Left forelimb (tissue), 1 donor: ENCODE measurements at places on chromosomes 1 and 21.
A peak's percentile ranks its signal among the peaks of the same experiment; 100 is the strongest.

DNA sequence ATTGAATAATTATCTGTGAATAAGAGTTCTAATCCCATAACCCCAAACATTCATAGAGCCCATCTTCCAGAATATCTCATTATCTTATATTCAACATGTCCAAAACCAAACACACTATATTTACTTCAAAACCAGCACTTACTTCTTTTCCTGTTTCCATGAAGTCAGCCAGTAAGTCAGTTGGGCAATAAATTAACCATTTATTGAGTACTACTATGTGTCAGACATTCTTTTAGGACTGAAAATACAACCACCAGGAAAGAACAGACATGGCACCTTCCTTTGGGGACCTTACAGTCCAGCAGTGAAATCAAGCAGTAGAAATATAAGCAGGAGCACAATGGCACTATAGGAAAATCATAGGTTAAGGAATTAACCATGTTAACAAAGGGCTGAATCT, 8.8 kb downstream of the AK5 start:
- DNase-seq = no peak

- DNase-seq = peak; percentile 40
These were observed 43.0 kb downstream of the TRIM11 start for GRCh38 chr1:228363686-228364067.

- no peak for DNase-seq
These were observed 165.0 kb downstream of the TRIM33 start for GRCh38 chr1:114345930-114346479.

DNA sequence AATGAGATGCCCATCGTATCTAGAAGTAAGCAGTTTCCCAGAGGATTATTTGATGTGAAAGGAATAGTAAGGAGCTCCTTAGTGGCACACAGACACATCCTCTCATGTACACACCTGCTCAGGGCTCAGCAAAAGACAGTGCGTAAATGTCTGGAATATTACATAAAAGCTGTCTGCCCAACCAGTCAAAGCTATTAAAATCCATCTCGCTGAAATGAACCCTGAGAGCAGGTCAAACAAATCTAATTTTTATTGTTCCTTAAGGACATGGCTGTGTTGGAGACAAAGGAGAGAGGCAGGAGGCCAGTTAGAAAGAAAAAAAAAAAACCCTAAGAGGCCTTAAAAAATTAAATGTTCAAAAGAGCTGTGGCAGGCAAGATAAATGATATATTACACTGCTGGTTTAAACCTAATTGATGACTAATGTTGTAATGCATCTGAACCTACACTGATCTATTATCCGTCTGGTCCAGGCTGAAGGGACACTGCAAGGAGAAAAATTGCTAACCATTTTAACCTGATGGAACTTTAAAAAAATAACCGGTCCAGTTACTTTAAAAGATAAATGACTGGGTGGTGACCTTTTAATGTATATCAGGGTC, 58.5 kb upstream of the FGGY start:
- no peak for DNase-seq

GRCh38 chr1:230186003-230186863, 119.2 kb downstream of the GALNT2 start:
- no peak for DNase-seq

GRCh38 chr1:206463137-206463536, 7.1 kb upstream of the IKBKE start:
- DNase-seq = no peak

GRCh38 chr1:24437631-24438396, 22.2 kb downstream of the NIPAL3 start:
- no peak for DNase-seq

DNA sequence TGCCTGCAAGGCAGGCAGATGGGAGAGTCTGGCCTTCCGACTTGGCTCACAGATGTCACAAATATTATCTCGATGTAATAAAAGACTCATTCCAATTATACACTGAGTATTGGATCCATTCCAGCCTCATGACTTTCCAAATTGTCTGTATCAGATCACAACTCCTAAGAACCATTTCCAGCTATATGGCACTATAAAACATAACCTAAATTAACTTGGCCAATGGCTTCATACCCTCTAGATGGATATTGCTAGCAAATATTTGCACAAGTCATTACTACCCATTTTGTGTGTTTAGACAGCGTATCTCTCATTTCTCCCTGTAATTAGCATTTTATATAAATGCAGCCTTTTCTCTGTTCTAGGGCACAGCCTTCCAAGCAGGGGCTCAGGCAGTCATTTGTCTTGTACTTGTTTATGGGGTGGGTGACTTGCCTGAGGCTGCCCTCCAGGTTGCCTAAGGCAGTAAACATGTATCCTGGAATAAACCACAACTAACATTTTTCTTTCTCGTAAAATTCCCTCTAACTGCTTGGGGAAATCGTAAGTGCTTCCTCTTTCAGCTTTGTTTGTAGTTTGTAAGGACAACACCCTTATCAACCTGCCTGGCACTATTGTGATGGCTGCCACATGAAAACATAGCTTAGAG, 70.6 kb upstream of the KCNJ6 start:
- DNase-seq = no peak

GRCh38 chr1:155003227-155003765, 694 bp downstream of the ZBTB7B start:
- peak; percentile 71 for DNase-seq

DNA sequence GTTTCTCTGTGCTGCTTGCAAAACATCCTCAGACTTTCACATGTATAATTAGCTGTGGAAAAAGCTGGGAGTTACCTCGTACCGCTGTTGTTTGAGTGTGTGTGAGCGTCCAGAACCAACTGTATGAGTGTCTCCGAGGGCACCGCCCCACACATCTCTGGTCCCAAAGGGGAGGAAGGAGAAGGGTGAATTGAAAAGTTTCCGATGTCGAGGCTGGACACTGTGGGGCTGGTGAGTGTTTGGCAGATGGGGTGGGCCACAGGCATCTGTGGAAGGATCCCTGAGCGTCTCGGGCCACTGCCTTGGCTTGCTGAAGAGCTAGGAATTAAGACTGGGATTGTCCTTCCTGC, 1.2 kb downstream of the ATP2B4 start:
- no peak for DNase-seq

DNA sequence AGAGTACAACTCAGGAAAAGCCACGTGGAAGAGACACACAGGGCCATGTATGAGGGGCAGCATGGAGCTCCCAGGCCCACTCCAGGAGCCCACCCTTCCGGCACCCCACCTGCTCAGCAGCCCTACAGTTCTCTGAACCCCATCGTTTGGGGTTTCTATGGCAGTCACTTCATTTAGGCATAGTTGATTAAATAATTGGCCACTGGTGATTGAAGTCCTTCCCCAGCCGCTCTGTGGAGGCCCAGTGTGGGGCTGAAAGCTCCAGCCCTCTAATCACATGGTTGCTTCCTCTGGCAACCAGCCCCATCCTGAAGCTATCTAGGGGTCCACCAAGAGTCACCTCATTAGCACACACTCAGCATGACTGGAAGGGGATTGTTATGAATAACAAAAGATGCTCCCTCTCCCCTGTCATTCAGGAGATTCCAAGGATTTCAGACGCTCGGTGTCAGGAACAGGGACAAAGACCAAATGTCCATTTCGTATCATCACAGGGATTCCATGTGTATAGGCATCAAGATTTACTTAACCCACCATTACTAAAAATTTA, 12.2 kb upstream of the S100A7A start:
- no peak for DNase-seq

DNA sequence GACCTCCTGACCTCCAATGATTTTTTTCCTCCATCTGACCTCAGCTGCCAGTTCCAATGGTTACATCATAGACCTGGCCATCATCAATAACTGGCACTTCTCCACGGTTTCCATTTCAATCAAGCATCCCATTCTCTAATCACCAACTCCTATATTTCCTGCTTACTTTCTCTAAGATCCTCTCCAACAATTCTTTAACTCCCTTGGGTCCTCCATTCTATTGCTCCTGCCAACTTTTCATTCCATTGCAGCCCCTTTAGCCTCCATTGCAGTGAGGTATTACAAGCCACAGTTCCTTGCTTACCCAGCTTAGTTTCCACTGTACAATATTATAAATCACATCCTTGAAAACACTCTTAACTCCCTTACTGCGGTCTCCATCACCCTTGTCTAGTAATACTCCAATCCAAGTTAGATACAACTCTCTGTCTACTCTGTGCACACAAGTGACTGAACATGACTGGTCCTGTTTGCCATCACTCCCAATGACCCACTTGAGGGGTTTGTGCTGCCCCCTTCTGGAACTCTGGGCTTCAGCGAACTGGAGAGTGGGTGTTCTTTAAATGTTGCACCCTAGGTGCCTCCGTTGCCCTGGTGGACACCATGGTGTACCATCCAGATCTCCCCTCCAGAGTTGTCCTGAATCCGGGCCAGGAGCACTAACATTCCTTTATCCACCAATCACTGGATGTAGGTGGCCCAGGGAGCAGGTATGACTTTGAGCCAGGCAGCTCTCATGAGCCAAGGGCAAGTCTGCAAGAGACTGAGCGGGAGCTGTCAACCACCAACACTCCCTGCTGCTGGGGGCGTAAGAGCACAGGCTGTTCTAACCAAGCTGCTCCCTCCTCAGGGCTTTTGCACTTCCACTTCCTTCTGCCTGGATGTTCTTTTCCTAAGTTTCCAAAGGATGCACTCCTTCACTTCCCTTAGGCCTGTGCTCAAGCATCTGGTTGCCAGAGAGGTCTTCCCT, 3.7 kb upstream of the FNDC7 start:
- DNase-seq = no peak

GRCh38 chr1:245995474-245995873, 511.6 kb downstream of the SMYD3 start:
- no peak for DNase-seq

DNA sequence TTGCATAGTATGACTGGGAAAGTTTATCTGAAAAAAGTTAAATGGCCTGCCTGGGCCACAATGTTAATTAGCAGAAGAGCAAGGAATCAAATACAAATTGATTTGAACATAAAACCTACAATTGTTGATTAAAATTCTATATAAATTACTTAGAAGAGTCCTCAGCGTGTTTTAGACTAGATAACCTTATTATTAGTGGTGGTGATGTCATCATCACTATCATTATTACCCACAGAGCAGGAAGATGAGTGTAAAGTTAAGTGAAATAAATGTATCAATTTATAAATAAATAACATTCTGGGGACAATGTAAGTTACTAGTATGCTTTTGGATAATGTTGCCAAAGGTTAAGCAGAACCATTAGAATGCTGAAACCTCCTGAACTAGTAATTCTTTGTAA, 46.1 kb downstream of the RBM11 start:
- no peak for DNase-seq

GRCh38 chr1:30185809-30186208, 537.6 kb downstream of the MATN1 start:
- no peak for DNase-seq

DNA sequence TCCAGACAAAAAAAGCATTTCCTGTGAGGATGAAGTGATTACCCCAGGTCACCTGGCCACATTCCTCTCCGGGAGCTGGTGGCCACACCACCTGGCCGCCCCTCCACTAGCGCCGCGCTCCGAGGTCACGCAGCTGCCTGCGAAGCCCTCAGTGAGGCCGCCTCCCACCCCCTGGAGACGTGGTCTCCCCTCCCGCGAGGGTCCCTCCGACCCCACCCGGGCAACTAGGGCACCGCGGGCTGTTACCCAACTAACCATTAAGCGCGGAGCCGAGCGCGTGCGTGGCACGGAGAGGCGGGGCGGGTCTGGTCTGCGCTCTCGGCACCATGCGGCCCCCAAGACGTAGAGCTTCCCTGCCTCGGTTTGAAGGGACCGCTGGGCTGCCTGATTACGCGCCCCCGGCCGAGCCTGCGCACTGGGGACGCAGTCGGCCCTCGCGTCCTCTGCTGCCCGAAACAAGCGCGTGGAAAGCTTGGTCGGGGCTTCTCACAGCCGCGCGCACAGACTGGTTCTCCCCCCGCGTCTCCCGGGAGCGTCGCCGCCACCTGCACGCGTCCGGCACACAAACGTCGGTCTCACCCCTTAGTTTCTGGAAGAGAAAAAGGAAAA, 106.5 kb downstream of the SLC16A1 start:
- peak; percentile 74 for DNase-seq

DNA sequence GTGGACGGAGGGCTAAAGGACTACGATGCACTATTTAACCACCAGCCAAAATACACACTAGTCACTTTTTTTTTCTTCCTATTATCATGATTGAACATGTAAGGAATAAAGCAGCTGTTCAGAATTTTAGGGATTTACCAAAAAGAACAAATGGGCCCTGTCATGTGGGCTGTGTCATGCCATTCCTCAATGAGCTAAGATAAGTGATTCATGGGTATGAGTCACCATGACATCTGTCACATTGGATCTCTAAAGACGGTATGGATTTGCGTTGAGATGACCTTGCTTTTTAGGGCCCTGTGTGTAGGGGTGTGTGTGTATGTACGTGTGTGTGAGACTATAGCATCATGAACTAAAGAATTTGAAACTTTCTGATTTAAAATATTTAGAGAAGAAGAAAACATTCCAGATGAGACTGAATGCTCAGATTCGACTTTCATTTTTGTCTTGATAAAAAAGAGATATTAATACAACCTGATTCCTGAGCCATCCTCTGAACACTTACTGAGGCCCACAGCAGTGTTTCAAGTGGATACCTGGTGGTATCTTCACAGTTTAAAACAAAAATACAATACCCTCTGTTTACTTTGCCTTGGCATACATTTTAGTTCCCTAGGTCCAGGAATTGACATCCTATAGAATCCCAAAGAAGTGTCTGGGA, 246.1 kb upstream of the DUSP10 start:
- DNase-seq = no peak

DNA sequence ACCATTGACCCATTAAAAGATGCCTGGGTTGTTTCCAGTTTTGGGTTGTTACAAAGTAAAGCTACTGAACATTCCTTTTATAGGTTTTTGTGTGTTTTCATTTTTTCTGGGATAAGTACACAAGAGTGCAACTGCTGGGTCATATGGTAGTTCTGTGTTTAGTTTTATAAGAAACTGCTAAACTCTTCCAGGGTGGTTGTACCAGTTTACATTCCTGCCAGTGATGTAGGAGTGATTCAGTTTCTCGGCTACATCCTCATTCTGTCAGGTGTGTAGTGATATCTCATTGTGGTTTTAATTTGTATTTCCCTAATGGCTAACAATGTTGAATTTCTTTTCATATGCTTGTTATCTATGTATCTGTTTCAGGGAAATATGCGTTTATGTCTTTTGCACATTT, 58.5 kb upstream of the DNAJC6 start:
- no peak for DNase-seq

- no peak for DNase-seq
These were observed 20.6 kb downstream of the CCDC190 start for GRCh38 chr1:162840250-162840839.

DNA sequence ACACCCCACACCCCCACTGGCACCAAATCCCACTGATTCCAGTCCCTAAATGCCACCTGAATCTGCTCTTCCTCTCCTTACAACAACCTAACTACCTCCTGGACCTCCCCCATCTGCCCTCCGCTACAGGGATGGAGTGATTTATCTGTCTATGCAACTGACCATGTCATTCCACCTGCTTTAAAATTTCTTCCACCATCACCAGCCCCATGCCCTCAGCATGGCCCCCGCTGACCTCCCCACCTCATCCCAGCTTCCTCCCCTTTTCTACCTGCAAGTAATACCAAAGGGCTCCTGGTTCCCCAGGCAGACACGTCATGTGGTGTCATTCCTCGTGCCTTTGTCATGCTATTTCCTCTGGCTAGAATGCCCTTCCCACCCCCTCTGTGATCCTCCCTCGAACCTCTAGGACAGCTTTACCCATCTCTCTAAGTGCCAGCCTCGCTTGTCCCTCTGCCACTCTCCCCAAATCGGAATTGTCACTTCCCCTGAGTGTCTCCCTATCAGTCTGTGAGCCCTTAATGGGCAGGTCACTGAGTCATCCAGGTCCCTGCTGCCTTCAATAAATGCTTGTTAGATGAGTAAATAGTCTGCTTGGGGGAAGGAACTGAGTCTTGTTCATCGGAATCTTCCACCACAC, 3.7 kb downstream of the GJB4 start:
- no peak for DNase-seq
